ENCODE measurements at places on chromosomes 13 and 19.
A peak's percentile ranks its signal among the peaks of the same experiment; 100 is the strongest.

- H3K4me3 ChIP-seq, result no peak overlapping the region
- H3K27ac ChIP-seq, result no peak overlapping the region
- peaks cover 83% of the 10 kb centered on the region for H3K36me3 ChIP-seq
These were observed 13.0 kb downstream of the YIPF2 start for GRCh38 chr19:10915130-10916091.

DNA sequence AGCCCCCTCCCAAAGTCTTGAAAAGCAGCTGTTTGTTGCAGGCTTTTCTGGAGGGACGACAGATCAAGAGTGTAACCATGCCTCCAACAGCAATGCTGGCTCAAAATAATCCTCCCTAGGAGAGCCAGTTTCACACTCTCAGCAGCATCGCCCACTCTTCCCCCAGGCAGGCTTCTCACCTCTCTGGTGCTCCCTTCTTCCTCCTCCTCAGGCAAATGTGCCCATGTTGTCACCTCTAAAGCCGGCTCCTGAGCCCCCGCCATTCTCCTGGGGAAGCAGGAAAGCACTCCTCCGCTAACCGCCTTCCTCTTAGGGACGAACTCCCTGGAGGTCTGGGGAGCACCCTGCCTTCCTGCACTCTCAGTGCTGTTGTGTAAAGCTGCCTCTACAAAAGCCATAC lies 98.9 kb upstream of the SGCG start:
- H3K4me3 ChIP-seq, result no peak overlapping the region
- H3K36me3 ChIP-seq, result no peaks in the 10 kb centered on the region
- H3K4me1 ChIP-seq, result no peaks in the 10 kb centered on the region
- no peak overlapping the region for H3K27ac ChIP-seq

DNA sequence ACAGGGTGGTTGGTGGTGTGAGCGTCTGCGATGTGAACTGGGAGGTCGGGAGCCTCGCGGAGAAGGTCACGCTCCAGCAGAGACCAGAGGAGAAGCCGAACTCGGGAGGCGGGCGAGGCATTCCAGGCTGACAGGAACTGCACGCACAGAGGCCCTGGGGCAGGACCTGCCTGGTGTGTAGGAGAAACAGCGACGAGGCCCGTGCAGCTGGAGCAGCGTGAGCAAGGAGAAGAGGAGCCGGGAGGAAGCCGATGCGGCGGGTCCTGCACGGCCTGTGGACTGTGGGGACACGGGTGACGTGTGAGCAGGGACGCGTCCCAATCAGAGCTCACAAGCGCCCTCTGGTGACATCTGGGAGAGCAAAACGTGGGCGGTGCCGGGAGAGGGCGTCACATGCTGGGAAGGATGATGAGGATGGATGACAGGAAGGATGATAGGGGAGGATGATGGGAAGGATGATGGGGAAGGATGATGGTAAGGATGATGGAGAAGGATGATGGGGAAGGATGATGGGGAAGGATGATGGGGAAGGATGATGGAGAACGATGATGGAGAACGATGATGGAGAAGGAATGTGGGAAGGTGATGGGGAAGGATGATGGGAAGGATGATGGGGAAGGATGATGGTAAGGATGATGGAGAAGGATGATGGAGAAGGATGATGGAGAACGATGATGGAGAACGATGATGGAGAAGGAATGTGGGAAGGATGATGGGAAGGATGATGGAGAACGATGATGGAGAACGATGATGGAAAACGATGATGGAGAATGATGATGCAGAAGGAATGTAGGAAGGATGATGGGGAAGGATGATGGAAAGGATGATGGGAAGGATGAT lies 16.1 kb upstream of the MADCAM1 start:
- peak; percentile 38 for DNase-seq
- no peak overlapping the region for H3K27ac ChIP-seq
- H3K4me1 ChIP-seq, result no peaks in the 10 kb centered on the region
- no peaks in the 10 kb centered on the region for H3K27me3 ChIP-seq

- no peak for DNase-seq
- H3K27ac ChIP-seq, result no peak overlapping the region
- peaks cover 5% of the 10 kb centered on the region for H3K27me3 ChIP-seq
- H3K36me3 ChIP-seq, result no peaks in the 10 kb centered on the region
- H3K4me1 ChIP-seq, result no peaks in the 10 kb centered on the region
These were observed 3.6 kb downstream of the ONECUT3 start for GRCh38 chr19:1756705-1757465.

DNA sequence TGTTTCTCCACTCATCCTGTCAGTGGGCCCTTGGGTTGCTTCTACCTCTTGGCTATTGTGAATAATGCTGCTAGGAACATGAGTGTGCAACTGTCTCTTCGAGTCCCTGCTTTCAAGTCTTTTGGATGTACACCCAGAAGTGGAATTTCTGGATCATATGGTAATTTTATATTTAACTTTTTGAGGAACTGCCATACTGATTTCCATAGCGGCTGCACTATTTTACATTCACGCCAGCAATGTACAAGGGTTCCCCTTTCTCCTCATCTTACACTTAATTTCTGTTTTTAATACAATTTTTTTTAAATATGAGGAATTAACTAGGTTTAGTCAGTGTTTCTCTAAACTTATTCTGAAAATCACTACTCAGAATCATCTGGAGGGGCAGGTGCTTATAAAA lies 24.2 kb upstream of the SLC46A3 start:
- DNase-seq, result no peak
- H3K4me3 ChIP-seq, result no peak overlapping the region
- H3K27ac ChIP-seq, result no peak overlapping the region
- H3K27me3 ChIP-seq, result no peaks in the 10 kb centered on the region
- no peaks in the 10 kb centered on the region for H3K4me1 ChIP-seq
- no peaks in the 10 kb centered on the region for H3K36me3 ChIP-seq

GRCh38 chr13:20397896-20398295 lies 127.8 kb downstream of the CRYL1 start:
- H3K27ac ChIP-seq, result no peak overlapping the region
- no peaks in the 10 kb centered on the region for H3K4me1 ChIP-seq

GRCh38 chr13:36601186-36601585 lies 72.6 kb upstream of the SERTM1 start:
- H3K4me3 ChIP-seq, result no peak overlapping the region
- H3K27ac ChIP-seq, result no peak overlapping the region
- H3K36me3 ChIP-seq, result no peaks in the 10 kb centered on the region
- no peak for DNase-seq

DNA sequence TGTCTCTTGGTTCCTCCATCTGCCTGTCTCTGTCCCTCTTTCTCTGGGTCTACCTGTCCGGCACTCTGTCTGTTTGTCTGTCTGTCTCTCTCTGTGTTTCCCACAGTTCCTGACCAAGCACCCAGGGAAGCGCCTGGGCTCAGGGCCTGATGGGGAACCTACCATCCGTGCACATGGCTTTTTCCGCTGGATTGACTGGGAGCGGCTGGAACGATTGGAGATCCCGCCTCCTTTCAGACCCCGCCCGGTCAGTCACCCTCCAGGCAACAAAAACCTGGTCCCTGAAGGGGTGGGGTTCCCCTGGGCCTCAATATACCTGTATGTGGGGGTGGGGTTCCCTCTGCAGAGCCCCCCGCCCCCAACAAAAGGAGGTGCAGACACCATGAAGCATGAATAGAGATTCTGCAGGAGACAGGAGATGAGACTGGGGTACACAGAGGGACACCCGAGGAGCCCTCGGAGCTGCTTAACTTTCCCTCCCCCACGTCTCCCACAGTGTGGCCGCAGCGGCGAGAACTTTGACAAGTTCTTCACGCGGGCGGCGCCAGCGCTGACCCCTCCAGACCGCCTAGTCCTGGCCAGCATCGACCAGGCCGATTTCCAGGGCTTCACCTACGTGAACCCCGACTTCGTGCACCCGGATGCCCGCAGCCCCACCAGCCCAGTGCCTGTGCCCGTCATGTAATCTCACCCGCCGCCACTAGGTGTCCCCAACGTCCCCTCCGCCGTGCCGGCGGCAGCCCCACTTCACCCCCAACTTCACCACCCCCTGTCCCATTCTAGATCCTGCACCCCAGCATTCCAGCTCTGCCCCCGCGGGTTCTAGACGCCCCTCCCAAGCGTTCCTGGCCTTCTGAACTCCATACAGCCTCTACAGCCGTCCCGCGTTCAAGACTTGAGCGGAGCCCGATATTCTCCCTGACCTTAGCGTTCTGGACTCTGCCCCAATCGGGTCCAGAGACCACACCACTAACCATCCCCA lies 2.6 kb upstream of the CACNG7 start:
- H3K4me1 ChIP-seq, result no peaks in the 10 kb centered on the region
- no peak overlapping the region for H3K27ac ChIP-seq
- DNase-seq, result peak; percentile 26
- no peaks in the 10 kb centered on the region for H3K36me3 ChIP-seq

DNA sequence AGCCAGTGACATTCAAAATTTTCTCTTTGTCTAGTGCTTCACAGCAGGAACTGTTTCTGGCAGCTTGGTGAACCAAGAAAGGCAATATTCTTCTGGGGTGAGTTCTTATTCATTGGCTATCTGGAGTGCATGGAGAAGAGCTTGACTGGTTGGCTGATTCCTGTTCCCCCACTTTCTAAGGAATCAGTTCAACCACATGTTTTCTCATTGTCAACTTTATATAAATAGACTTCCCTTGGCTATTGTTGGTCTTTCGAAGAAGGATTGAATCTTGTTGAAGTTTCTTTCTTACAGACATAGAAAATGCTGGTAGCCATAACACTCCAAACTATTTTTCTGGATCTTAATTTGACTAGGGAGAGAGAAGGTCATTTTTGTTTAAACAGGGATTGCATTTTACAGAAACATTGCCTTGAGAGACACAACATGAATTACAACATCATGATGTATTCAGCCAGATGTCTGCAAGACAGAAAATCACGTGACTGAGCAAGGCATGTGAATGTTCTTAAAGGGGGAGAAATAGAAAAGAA lies 85.2 kb downstream of the EDNRB start:
- no peaks in the 10 kb centered on the region for H3K36me3 ChIP-seq
- H3K4me3 ChIP-seq, result no peak overlapping the region
- no peaks in the 10 kb centered on the region for H3K4me1 ChIP-seq
- DNase-seq, result no peak
- H3K27me3 ChIP-seq, result no peaks in the 10 kb centered on the region

GRCh38 chr19:47186446-47187334 lies 44.3 kb downstream of the BBC3 start:
- H3K27ac ChIP-seq, result no peak overlapping the region
- no peak overlapping the region for H3K4me3 ChIP-seq
- peaks cover 90% of the 10 kb centered on the region for H3K36me3 ChIP-seq
- H3K4me1 ChIP-seq, result no peaks in the 10 kb centered on the region
- peak; percentile 24 for DNase-seq

- H3K27ac ChIP-seq, result no peak overlapping the region
- H3K4me3 ChIP-seq, result no peak overlapping the region
- no peaks in the 10 kb centered on the region for H3K27me3 ChIP-seq
- no peaks in the 10 kb centered on the region for H3K4me1 ChIP-seq
These were observed 848.0 kb downstream of the DACH1 start for GRCh38 chr13:71018995-71019394.

GRCh38 chr19:40716031-40716481 lies 630 bp downstream of the COQ8B start:
- H3K4me3 ChIP-seq, result peak overlapping the region; percentile 52
- H3K4me1 ChIP-seq, result peaks cover 64% of the 10 kb centered on the region
- DNase-seq, result peak; percentile 14
- H3K36me3 ChIP-seq, result peaks cover 6% of the 10 kb centered on the region

DNA sequence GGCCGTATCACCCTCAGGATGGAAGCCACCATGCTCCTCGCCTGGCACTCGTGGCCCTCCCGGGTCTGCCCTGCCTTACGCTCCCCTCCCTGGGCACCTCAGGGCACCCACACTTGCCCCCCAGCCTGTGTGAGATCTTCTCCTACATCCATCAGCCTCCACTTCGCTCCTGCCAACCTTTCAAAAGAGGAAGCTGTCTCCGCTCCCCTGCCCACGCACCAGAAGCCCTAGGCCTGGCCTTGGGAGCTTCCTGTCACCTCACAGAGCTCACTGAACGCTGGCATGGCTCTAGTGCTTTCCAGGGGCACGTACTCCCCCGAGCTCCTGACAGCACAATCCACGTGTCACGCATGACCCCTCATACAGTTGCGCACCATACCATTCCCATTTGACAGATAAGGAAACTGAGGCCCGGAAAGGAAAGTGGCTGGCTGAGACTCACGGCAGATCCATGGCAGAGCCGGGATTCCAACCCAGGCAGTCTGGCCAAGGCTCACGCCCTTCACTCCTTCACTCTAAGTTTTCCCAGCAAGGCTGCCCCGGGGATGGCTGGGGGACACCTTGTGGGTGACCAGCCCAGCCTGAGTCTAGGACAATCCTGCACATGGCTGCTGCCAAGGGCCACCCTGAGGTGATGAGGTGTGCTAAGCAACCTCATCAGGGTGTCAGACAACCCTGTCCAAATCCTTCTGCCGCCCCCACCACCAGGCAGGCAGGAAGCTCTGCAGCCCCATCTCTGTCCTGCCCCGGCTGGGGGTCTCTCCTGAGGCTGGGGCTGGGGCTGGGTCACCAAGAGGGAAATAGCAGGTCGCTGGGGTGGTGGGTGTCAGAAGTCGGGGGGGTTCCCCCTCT lies 19.3 kb downstream of the PPP1R12C start:
- no peaks in the 10 kb centered on the region for H3K27me3 ChIP-seq
- no peak overlapping the region for H3K27ac ChIP-seq
- no peak for DNase-seq
- H3K4me1 ChIP-seq, result no peaks in the 10 kb centered on the region
- H3K36me3 ChIP-seq, result peaks cover 62% of the 10 kb centered on the region
- no peak overlapping the region for H3K4me3 ChIP-seq

GRCh38 chr19:36638862-36639510 lies 27.7 kb downstream of the ZNF461 start:
- DNase-seq, result no peak
- H3K27me3 ChIP-seq, result no peaks in the 10 kb centered on the region
- no peak overlapping the region for H3K27ac ChIP-seq
- no peak overlapping the region for H3K4me3 ChIP-seq
- H3K36me3 ChIP-seq, result peaks cover 53% of the 10 kb centered on the region

- no peak overlapping the region for H3K4me3 ChIP-seq
- peaks cover 5% of the 10 kb centered on the region for H3K27me3 ChIP-seq
- no peaks in the 10 kb centered on the region for H3K4me1 ChIP-seq
- DNase-seq, result no peak
- no peak overlapping the region for H3K27ac ChIP-seq
These were observed 149.9 kb downstream of the MYO16 start for GRCh38 chr13:108779308-108779707.

DNA sequence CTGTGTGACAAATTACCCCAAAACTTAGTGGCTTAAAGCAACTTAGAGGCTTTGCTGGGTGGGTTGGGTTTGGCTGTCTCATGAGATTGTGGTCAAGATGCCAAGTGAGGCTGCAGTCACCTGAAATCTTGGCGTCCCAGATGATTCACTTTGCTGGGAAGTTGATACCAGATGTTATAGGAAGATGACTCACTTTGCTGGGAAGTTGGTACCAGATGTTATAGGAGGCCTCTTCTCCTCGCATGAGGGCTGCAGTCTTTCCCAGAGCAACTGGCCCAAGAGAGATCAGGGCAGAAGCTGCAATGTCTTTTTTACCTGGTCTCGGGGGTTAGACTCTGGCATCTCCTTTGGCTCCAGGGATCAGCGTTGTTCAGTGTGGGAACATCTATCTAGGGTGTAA lies 16.8 kb downstream of the TEX29 start:
- H3K27ac ChIP-seq, result no peak overlapping the region
- no peaks in the 10 kb centered on the region for H3K4me1 ChIP-seq
- no peak for DNase-seq
- no peaks in the 10 kb centered on the region for H3K36me3 ChIP-seq
- H3K27me3 ChIP-seq, result no peaks in the 10 kb centered on the region

GRCh38 chr19:13255719-13256059 lies 105.5 kb downstream of the IER2 start:
- no peak overlapping the region for H3K4me3 ChIP-seq
- no peak for DNase-seq
- H3K27me3 ChIP-seq, result no peaks in the 10 kb centered on the region
- no peak overlapping the region for H3K27ac ChIP-seq
- H3K4me1 ChIP-seq, result no peaks in the 10 kb centered on the region

Measured in DND-41 (cell line).